RPMI7951 (cell line): ENCODE measurements at places on chromosomes 7 and 10. TPM values are rescaled to one million over a fixed set of nuclear protein-coding genes. Genes with fewer than 3 reads are reported as not detected.

Gene ZNF467
- total RNA-seq = not detected in 2 replicates

Gene BBS9
- 15.9 and 16.1 TPM in 2 replicates for total RNA-seq

Gene LIPK
- total RNA-seq = not detected in 2 replicates

Gene GIMAP1
- total RNA-seq = not detected in 2 replicates

Gene OR6V1
- not detected in 2 replicates for total RNA-seq

Gene METTL27
- total RNA-seq = 0.12 and 0.29 TPM in 2 replicates

Gene ARMH3
- total RNA-seq = 3.8 and 5.7 TPM in 2 replicates

Gene FLNC
- 6.7 and 11.2 TPM in 2 replicates for total RNA-seq
